ENCODE measurements at places on chromosomes 2 and 18.
A peak's percentile ranks its signal among the peaks of the same experiment; 100 is the strongest.

- DNase-seq, result no peak
These were observed 240.0 kb downstream of the LOXHD1 start for GRCh38 chr18:46416706-46417638.

- no peak for DNase-seq
These were observed 219.9 kb upstream of the RAB6C start for GRCh38 chr2:129759472-129760010.

- peak; percentile 16 for DNase-seq
These were observed 109.8 kb downstream of the AP1S3 start for GRCh38 chr2:223727562-223727961.

DNA sequence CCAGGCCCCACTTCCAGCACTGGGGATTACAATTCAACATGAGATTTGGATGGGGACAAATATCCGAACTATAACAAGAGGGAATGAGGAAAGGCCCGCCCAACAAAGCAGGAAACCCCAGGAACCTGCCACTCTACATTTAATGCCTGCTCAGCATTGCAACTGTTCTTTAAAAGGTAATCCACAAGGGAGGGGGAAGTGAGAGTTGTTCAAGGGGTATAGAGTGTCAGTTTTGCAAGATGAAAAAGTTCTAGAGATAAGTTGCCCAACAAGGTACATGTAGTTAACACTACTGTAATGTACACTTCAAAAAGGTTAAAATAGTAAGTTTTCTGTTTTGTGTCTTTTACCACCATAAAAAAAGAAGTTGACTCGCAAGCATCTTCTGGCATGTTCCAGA lies 137.6 kb downstream of the MBD2 start:
- no peak for DNase-seq

DNA sequence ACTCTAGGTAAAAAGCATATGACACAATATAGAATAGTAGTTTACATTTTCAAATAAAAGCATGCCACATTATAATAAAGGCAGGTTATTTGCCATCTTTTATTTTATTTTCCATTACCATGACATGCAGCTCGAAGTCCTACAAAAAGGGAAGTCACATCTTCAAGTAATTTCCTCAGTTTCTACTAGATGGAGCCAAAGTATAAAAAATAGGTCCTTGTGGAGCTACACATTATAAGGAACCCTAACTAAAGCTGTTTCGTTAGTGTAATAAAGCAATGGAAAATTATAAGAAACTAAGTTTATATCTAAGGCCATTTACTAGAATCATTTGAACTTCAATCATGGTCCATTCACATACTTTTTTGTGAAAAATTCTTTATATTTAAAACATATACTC lies 674.5 kb downstream of the KCNJ3 start:
- no peak for DNase-seq

GRCh38 chr2:27407798-27408491 lies 1.4 kb downstream of the PPM1G start:
- DNase-seq, result no peak

DNA sequence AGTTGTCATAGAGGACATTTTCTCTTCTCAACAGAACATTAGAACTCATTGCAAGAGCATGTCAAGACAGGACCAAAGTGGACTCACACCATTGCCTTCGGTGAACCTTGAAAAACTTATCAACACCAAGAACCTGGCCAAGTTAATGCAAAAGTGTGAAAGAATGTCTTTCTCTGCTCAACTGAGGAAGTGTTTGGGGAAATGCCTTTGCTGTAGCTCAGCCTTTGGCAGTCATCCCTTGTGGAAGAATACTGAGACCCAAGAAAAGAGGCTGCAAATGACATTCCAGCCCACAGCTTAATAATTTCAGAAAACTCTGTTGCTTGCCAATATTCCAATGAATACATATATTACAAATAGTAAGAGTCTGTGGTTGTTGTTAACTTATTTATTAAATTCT lies 728.8 kb upstream of the PIK3C3 start:
- DNase-seq, result no peak

DNA sequence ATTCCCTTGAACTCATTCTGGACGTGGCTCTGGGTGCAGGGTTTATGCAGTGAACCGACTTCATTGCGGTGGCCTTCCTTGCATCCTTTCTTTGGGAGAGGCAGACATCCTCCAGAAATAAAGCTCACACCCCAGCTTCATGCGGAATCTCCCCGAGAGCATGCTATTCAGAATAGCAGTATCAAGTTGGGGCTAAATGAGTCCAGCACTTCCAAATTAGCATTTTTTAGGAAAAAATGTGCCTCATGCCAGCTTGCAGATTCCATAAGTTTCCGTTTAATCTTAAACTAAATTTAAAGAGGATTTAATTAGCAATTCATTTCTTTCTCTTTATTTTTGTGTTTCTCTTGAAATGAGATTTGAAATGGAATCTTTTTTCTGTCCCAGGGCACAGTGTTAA lies 107.4 kb upstream of the HDAC4 start:
- no peak for DNase-seq

DNA sequence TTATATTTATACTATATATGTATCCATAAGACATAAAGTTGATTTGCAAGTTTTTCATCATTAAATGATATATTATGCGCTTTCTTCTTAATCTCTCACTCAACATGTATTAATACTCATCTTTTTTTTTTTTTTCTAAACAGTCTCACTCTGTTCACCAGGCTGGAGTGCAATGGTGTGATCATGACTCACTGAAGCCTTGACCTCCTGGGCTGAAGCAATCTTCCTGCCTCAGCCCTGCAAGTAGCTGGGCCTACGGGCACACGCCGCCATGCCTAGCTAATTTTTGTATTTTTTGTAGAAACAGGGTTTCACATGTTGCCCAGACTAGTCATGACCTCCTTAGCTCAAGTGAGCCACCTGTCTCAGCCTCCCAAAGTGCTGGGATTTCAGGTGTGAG lies 51.4 kb upstream of the MAP4K3 start:
- DNase-seq, result no peak

GRCh38 chr2:41924709-41925408 lies 123.0 kb upstream of the PKDCC start:
- no peak for DNase-seq

GRCh38 chr2:240322231-240322955 lies 113.1 kb upstream of the GPC1 start:
- DNase-seq, result no peak

- no peak for DNase-seq
These were observed 57.4 kb upstream of the CHST9 start for GRCh38 chr18:27242392-27243047.

GRCh38 chr2:72947952-72948830 lies 30.9 kb downstream of the EMX1 start:
- DNase-seq, result no peak

GRCh38 chr2:52369178-52369577 lies 1337.2 kb upstream of the NRXN1 start:
- no peak for DNase-seq

GRCh38 chr18:60027397-60027796 lies 127.6 kb downstream of the PMAIP1 start:
- no peak for DNase-seq

DNA sequence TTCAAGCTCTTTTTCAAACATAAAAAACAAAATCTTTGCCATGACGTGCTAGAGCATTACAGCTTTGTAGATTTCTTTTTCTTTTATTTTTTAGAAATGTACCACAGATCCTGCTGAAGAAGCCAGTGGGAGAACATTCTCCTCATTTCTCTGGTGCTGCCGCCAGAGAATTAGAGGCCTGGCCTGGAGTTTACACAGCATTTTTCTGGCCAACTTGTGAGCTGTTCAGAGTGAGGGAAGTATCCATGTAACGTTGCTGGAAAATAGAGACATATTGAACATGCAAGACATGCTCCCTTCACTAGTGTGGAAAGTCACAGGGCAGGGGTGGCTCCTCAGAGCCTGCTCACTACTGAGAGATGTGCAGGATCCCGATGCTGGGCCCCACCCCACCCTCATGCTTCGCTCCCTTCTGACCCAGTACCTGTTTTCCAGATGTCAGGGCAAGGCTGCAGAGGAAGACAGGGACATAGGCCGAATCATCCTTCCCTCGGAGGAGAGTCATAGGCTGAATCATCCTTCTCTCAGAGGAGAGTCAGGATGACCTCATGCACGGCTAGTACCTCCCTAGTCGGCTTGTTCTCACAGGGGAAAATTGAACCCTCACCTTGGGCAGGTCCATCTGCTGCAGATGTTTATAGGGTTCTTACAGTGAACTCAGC lies 298.5 kb downstream of the INSIG2 start:
- no peak for DNase-seq
